Activated CD4-positive, alpha-beta memory T cell treated with anti-CD3 and anti-CD28 coated beads for 36 hours (primary cell): ENCODE measurements at places on chromosomes 12 and 14.

- DNase-seq, result no peak
These were observed 51.2 kb downstream of the ACSS3 start for GRCh38 chr12:81128930-81129554.

DNA sequence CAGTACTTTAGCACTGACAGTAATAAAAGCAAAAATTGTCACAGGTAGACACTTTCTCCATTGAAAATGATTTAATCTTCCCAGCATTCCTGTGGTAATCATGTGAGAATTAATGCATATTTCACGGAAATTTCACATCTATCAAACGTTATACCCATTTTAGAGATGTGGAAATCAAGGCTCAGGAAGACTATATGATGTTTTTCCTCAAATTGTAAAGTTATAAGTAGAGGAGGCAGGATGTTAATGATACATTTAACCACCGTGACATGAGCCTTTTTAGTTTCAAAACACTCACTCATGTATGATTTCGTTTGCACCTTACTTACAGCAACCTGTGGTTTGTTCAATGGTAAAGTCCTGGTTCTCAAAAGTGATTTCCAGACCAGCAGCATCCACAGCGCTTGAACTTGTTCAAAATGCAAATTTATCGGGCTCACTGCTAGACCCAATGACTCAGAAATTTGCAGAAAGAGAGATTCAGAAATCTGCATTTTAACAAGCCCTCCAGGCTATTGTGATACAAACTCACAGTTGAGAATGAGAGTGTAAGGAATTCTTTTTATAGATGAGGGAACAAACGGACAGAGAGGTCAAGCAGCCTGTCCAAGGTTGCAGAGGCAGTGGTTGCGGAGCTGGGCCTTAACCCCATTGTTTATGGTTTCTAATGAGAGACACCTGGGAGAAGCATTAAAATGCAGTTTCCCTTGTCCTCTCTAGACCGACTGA lies 654.8 kb upstream of the TBX3 start:
- no peak for DNase-seq

DNA sequence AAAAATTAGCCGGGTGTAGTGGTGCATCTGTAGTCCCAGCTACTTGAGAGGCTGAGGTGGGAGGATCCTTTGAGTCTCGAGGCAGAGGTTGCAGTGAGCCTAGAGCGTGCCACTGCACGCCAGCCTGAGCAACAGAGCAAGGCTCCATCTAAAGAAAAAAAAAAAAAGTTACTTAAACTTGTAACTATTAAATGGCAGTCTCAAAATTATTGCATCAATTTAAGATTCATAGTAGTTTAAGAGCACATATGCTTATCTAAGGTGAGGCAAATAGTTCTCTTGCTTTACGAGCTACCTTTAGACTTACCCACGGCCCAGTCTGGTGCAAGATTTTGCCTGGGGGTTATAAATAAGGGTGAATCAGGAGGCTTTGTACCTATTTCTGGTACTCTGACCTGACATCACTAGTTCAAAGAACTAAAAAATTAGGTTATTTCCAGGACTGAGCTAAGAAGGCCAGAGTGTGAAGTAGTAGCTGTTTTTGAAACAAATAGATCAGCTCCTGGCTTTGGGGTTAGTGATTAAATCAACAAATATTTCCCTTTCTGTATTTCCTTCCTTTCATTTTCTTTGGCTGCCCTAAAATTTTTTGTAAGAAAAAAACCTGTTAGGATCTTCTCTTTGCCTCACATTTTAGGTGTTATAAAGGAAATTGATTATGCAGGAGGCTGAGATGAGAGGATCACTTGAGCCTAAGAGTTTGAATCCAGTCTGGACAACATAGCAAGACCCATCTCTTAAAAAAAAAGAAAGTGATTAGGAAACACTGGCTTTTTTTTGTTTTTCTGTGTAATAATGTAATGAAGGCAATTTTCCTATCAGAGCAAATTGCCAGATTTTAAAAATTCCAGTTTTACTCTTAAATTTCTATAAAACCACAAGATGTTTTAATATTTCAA lies 3.6 kb downstream of the MGAT2 start:
- peak; percentile 42 for DNase-seq

DNA sequence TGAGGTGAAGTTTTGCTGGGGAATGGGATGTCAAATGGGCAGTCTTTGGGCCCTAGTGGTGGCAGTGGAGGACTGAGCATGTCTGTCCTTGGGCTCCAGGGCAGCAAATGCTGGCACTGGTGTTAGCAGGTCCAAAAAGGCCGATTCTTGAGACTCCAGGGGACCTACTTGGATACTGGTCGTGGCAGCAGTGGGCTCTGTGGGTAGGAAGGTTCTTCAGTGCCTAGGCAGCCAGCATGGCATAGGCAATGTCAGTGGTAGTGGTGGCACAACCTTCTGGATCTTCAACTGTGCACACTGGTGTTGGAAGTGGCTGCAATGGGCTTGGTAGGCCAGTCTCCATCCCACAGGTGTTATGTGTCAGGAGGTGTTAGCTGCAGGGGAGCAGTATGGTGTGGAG lies 334.7 kb upstream of the KITLG start:
- no peak for DNase-seq

DNA sequence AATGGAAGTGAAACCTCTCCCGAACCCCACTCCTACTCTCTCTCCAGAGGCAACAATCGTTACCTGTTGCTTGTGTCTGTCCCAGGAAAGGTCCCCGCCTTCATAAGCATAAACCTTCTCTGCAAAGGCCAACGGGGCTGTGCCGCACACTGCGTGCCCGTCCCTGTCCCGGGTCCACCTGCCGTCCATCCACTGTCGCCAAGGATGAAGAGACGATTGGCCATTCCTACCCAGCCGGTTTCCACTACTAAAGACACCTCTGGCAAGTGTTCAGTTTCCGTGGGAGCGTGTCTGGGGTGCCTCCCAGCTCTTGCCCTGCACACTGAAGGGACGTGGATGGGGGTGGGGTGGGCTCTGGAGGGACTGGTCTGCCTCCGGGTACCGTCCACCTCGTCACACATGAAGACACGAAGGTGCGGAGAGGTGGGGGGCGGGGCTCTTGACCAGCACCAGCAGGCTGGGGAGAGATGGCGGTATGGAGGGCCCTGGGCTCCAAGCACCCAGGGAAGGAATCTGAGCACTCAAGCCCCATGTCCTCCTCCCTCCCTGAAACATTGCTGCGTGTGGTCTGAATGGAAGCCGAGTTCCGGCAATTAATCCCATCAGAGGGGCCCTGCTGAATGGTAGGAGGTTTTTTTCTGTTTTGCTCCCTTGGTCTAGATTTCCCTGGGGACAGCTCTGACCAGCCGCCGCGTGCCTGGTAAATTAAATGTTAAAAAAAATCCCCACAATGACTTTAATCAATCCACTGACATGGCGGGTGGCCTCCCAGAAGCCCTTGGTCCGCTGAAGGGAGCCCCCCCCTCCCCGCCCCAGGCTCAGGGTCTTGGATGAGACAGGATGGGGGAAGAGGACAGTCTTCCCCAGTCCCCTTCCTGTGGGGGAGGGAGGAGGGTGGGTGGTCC lies 4.1 kb upstream of the KIF26A start:
- no peak for DNase-seq

DNA sequence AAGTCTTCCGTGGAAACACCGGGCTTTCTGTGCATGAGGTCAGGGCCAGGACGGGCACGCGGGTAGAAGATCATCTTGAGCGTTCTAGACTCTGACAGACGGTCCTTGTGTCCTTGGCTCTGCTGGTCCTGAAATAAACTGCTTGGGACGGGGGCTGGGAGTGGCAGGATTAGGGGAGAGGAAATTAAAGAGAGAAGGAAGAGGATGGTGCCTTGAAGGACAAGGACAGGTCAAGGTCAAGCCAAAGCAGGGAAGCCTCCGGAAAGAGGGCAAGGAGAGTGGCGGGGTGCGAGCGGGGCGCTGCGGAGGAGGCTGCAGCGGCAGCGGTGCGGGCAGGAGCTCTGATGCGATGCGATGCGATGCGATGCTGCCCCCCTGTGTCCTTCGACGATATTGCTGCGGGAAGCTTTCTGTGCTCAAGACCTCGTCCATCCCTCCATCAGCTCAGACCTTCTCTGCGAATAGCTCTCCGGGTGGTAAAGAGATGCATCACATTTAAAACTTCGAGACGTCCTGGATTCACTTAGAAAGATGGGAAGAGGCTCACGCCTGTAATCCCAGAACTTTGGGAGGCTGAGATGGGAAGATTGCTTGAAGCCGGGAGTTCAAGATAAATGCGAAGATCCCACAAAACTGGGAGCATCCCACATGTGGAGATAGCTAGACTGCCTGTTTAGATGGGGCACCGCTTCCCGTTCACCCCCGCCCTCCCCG lies 110.1 kb upstream of the TMEM132D start:
- DNase-seq, result peak; percentile 59

- DNase-seq, result no peak
These were observed 12.6 kb downstream of the GPRC5A start for GRCh38 chr12:12903642-12904609.

DNA sequence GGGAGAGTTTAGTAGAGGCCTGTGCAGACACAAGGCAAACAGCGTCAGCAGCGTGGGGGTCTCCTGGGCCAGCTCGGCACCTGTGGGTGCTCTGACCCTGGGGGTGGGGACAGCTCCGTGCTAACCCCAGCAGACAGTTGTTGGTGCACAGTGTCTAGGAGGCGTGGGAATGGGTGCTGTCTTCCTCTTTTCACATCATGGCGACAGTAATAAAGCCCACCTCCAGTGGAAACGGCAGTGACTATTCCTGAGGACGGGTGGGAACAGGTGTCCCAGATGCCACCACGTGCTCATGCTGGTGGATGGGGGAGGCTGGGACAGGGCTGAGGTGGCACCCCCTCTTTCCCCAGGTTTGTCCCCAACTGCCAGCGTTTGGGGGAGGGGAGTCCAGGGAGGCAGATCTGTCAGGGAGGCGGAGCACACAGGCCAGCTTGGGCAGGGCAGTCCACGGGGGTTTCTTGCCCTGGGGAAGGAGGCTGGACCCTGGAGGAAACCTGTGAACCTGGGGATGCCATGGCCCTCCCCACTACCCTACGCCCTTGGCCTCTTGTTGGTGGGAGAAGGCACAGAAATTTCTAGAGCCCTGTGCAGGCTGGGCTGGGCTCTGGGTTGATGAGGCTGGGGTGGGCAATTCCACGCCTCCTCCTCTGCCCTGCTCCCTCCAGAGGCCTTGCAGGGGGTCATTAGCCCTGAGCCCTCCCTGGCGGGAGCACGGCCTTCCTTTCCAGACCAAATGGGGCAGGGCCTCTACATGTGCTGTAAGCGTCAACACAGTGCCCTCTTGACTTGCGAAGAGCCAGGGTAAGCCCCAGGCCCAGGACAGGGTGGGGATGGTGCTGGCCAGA lies 3.8 kb downstream of the ZBTB42 start:
- DNase-seq, result no peak

DNA sequence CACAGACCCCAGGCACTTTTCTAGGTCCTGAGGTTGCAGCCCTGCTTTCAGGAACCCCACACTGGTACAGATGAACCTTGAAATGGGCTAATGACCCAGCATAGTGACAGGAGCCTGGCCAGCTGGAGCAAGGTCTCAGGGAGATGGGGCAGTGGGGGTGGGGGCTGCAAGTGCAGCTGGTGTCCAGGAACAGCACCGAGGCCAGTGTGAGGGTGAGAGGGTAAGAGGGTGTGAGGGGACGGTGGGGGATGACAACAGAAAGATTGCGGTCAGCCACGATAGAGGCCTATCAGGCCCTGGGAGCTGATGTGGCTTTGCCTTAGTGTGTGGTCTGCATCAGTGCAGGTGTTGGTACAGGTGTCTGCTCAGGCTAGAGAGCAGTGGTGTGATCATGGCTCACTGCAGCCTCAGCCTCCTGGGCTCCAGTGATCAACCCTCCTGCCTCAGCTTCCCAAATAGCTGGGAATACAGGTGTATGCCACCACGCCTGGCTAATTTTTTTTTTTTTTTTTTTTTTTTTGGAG lies 59.7 kb downstream of the EP400 start:
- DNase-seq, result no peak

GRCh38 chr14:77613201-77613600 lies 3.2 kb downstream of the SPTLC2 start:
- DNase-seq, result no peak

DNA sequence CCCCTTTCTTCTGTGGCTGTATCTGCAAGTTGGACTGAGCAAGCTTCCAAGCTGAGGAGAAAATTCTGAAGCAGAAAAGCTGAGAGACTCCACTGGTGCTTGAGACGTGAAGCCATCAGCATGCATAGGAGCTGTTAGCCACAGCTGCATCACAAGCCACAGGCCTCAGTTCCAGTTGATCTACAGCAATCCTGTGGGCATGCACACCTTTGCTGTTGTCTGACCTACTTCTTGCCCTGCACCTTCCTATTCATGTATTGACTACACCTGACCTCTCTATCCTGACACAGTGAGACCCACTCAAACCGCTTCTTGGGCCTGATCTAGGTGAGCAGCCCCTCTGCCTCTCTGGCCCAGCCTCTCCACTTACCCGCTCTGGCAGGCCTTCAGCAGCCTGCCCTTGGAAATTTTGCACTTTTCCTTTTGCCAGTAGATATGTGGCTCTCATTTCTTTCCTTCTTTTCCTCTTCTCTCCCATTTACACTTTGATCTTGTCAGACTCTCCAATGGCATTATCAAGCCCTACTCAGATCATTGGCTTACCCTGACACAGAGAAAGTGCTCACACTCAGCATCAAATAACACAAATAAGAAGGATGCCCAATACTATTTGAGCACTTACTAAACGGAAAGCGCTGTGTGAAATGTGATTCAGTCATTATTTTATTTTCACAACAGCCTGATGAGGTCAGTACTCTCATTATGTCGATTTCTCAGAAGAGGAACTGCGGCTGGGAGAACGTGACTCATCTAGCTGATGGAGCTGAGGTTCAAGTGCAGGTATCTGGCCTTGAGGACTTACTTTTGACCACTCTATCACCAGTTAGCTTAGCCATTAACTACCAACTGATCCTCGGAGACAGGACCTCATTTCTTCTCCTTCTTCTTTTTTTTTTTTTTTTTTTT lies 21.9 kb upstream of the PTGR2 start:
- peak; percentile 78 for DNase-seq

DNA sequence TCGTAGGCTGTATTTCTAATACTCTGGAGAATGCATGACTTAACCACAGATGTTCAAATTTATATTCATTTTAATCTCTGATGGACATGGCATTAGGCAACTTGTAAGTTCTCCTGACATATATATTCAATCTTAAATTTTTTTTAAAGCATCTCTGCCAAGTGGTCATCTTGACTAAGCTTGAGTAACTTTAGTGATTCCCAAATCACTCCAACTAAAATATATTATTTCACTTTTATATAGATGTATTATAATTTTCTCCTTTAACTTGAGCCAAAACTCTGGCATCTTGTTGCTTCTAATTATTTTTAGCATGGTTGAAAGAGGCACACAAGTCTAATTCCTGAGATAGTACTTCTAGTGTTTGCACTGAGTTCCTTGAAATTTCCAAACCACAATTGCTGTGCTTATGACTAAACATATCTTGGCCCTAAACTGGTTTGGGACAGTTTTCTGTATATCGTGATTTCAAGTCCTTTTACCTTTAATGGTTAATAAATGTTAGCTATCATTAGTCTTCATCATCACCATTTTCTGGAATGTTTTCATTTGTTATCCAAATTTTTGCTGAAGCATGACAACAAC lies 8.4 kb downstream of the LRFN5 start:
- no peak for DNase-seq
